ENCODE measurements at places on chromosomes 1 and 21.
A peak's percentile ranks its signal among the peaks of the same experiment; 100 is the strongest.

DNA sequence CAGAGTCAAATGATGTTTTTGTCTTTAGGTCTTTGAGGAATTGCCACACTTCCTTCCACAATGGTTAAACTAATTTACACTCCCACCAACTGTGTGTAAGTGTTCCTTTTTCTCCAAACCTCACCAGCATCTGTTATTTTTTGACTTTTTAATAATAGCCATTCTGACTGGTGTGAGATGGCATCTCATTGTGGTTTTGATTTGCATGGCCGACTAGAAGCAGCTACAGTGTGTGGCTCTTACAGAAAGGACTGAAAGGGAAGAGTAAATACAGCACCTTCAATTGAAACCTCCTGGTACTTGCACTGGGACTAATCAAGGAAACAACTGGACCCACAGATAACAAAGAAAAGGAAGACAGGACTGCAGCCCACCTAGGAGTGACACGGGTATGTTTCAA lies 668.0 kb upstream of the RGS18 start:
- DNase-seq: no peak

- peak; percentile 72 for DNase-seq
Measured at GRCh38 chr1:205913451-205914154, 29.7 kb downstream of the SLC26A9 start.

- no peak for DNase-seq
Measured at GRCh38 chr21:32887026-32887425, 115.5 kb upstream of the PAXBP1 start.

DNA sequence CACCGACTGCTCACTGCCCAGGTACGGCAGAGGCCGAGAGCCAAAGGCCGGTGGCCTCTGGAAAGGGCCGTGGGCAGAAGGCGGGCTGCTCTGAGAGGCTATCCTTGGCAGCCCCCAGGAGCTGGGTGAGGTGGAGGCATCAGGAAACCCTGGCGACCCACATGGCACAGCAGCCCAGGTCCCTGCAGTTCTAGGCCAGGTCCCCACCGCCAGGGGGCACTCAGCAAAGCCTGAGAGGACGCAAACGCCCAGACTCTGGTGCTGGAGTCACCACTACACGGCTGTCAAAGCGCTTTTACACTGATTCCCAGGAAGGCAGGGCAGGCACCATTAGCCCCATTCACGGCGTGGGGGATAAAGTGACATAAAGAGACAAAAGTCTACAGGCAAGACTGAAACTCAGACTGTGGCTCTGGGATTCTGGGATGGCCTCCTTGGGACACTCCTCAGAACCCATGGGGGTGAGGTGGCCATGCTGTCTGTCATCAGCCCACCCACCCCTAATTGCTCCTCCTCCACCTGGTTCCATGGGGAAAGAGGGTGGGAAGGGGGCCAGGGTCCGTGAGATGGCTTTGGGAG lies 4.9 kb downstream of the PLEKHG5 start:
- peak; percentile 74 for DNase-seq

DNA sequence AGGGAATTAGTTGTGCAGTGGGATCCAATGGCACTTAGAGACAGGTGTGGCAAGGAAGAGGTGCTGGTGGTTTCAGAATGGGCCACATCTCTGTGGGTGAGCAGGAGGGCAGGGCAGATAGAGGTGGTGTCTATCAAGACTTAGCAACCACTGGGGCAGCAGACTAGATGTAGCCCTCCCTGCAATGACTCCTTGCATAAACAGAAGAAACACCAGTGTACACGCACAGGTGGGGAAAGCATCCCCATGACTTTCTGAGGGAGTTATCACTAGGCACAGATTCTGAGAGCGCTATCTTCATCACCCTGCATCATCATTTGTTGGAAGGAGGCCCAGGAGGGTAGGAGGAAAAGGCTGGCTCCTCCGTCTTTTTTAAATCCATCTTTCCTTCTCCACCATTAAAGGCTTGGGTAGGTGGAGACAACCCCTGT lies 58.4 kb downstream of the PLXNA2 start:
- no peak for DNase-seq

DNA sequence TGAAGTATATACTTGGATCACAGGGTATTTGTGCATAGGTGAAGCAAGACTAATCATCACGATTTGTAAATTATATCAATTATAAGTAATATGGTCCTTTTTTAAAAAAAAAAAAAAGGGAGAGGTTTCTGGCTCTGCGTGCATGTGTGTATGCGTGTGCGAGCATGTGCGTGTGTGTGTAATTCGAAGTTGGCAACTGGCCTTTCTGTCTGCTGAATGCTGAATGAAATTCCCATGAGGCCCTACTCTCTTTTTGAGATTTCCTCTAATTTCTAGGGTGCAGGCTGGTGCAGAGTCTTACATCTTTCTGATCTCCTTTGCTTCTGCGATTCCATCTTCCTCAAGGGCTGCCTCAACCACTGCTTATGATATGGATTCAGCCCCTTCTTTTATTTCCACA lies 212.2 kb downstream of the URB2 start:
- DNase-seq: no peak

DNA sequence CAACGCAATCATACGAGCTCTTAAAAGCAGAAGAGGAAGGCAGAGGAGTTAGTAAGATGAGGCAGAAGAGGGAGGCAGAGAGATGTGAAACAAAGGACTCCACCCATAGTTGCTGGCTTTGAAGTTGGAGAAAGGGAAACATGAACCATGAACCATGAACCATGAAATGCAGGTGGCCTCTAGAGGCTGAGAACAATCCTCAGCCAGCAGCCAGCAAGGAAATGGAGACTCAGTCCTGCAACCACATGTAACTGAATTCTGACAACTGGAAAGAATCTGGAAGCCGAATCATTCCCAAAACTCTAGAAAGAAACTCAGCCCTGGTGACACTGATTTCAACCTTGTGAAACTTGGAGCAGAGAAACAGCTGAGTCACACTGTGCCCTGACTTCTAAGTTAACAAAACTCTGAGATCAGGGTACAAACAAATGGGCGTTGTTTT lies 10.1 kb downstream of the DIPK1A start:
- DNase-seq: peak; percentile 88

DNA sequence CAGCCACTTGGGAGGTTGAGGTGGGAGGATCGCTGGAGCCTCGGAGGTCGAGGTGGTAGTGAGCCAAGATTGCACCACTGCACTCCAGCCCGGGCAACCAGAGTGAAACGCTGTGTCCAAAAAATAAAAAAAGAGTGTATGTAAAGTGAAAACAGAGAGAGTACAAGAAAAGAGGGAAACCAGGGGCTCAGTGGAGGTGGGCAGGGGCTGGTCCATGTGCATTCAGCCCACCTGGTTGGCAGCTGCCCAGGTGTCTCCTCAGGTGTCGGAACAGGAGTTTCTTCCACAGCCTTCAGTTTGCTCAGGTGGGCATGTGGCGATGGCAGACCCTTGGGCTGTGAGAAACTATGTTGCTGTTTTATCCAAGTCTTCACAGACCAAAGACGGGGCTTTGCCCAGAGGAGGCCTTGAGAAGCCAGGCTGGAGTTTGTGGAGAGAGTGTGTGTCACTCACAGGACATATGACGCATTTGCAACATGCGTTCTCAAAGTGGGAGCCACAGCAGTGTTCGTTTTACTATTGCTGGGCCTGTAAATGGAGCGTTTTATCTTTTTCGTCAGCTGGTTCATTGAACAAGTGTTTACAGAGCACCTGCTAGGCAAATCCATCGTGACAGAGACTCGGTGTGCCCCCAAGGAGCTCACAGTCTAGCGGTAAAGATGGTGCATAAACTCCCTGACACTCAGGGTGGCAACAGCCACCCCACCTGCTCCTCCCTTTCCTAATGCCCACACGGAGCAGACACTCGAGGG lies 22.4 kb upstream of the SAMD11 start:
- DNase-seq: no peak

DNA sequence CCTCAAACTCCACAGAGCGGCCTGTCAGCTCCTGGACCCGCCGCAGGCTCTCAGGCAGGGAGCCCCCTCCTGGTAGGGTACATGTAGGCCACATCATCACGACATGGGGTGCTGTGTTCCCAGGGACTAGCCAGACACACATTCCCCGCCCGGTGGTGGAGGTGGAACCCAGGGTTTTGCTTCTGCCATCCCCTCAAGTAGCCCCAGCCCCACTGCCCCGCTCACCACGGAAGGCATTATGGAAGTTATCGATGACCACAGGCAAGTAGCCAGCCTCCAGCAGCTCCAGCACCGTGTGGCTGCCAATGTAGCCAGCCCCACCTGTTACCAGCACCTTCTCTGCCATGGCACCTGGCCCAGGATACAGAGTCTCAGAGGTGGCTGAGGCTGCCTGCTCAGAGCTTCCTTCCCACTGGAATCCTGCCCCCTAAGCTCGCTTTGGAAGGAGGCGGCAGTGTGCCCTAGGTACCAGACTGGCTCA lies 1.9 kb downstream of the GALE start:
- no peak for DNase-seq

DNA sequence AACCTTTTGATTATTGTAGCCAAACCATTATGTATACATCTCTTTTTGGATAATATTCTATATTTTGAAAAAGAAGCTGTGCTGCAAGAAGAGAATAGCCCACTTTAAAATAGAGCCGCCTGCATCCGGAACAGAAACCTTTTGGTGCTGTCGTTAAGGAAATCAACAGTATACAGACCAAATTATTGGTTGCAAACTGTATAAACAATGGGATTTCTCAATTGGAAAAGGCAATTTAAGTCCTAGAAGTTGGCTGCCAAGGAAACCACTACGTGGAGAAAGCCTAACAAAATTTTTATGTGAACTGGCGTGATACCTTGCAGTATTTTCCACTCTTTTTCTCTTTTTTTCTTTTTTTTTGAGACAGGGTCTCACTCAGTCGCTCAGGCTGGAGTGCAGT lies 25.8 kb downstream of the DESI2 start:
- DNase-seq: no peak

DNA sequence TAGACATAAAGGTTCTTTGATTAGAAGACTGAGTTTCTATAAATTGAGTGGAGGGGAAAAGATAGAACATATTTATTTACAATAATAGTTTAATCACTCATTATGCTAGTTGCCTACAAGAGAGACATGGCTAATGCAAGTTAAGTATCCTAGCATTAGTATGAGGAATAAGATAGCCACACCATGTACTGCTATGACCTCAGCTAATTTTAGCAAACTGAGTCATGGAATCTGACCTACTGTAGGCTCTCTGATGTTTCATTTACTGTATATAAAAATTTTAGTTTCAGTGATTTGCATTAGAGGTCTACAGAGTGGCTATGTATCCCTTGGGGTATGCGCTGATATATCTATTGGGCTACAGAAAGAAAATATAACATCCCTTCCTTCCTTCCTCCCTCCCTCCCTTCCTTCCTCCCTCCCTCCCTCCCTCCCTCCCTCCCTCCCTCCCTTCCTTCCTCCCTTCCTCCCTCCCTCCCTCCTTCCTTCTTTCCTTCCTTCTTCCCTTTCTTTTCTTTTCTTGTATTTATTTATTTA lies 5.8 kb downstream of the AGL start:
- no peak for DNase-seq

GRCh38 chr1:61380561-61380960 lies 298.2 kb downstream of the NFIA start:
- no peak for DNase-seq

DNA sequence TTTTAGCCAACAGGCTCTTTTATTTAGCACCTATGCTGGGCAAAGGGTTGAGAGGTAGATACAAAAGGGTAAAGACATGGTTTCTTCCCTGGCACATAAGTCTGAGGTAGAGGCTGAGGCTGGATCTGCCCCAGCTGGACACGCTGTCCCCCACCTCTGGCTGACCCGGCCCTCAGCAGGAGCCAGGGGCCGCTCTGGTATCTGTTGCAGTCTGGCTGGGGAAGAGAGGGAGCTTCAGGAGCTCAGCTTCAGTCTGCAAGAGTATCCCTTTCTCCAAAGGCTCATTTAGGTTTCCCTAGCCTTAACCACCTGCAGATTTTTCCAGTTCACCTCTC lies 14.2 kb downstream of the BLACAT1 start:
- no peak for DNase-seq

- no peak for DNase-seq
Measured at GRCh38 chr1:234458352-234459017, 20.5 kb downstream of the TARBP1 start.

- no peak for DNase-seq
Measured at GRCh38 chr1:174158767-174159251, 511 bp upstream of the RABGAP1L start.

GRCh38 chr1:26009796-26010447 lies 11.7 kb upstream of the EXTL1 start:
- DNase-seq: no peak

GRCh38 chr1:33361532-33362235 lies 40.8 kb upstream of the A3GALT2 start:
- DNase-seq: no peak

Measured in AG10803 (cell line).